Ascending aorta (tissue), 2 donors: ENCODE measurements at places on chromosomes 3 and 15.

DNA sequence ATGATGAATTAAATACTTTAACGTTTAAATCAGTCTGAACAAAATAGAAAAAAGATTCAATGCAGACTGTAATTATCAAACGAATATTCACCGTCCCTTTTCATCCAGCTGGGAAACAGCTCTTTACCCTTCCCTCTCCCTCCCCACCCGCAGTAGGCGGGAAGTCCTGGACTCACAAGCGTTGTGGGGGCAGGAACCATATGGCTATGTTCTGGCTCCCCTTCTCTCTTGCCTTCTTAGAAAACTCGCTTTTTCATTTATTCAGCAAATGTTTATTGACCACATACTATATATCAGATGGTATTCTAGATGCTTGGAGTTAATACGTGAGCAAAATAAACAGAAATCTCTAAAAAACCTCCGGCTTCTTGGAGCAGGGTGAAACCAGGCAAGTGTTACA lies 715 bp upstream of the SCAPER start:
- no peak for DNase-seq

GRCh38 chr3:141063831-141064230 lies 12.7 kb downstream of the SPSB4 start:
- no peak for DNase-seq

GRCh38 chr3:87333393-87333892 lies 57.1 kb upstream of the POU1F1 start:
- no peak for DNase-seq

GRCh38 chr3:4750306-4750968 lies 228.8 kb upstream of the BHLHE40 start:
- DNase-seq = no peak

DNA sequence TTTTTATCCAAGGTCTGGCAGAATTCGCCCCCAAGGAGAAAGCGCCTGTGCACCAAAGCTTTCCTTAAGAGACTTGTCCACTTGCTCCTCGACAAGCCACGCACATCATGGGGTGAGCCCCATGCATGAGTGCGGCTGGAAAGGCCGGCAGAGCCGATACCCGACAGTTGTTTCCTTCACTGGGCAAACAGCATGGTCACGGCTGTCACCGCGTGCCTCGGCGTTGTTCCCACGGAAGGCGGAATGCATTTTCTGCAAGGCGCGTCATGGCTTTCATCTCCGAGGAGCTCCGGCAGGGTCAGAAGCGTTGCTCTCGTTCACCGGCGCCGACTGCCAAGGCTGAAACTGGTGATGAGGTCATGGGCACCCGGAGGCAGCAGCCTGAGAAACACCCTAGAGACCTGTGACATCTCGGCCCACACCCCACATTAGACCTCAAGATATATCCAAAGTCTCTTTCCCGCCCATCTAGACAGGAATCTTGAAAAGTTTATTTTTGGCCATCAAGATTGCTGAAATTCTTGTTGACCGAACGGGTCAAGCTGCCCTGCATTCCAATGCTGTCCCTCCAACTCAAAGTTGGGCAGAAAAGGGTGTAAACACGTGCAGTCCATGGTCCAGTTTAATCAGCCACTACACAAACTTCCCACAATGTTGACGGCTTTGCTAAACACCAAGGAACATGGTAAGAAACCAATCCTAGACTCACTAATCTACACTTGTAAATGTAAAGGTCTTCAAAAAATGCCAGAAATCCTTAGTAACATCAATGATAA lies 604 bp upstream of the TJP1 start:
- peak; percentile 45 for DNase-seq

DNA sequence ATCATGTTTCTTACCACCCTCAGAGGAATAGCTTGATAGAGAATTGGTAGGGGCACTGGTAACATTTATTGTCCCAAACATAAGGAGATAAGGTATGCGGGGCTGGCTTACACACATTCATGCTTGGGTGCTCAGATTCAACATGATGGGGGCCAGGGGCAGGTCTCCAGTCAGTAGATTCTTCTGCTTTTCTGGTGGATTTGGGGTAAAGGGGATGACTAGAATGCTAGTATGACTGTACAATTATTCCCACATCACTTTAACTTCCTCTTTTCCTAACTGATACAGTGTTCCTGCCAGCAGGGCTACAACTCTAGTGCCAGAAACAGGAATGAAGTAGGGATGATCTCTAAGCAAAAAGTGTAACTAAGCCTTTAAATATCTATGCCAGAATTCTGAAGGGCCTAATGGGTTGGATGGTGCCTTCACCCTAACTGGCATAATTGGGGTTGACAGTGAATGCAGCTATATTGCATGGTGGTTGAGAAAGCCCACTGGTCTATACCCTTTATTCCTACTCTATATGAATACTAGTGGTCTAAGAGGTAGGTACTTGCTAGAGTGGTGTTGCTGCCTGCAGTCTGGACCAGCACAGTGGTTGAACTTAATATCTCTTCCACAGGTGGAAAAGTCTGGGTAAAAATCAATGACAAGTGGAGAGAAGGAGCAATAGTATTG lies 117.4 kb downstream of the IL12A start:
- no peak for DNase-seq

- DNase-seq = no peak
Measured at GRCh38 chr3:42839616-42840015, 30.4 kb downstream of the ACKR2 start.

GRCh38 chr3:191158815-191159214 lies 40.2 kb upstream of the OSTN start:
- no peak for DNase-seq

- no peak for DNase-seq
Measured at GRCh38 chr15:58587486-58587885, 155.7 kb downstream of the LIPC start.

DNA sequence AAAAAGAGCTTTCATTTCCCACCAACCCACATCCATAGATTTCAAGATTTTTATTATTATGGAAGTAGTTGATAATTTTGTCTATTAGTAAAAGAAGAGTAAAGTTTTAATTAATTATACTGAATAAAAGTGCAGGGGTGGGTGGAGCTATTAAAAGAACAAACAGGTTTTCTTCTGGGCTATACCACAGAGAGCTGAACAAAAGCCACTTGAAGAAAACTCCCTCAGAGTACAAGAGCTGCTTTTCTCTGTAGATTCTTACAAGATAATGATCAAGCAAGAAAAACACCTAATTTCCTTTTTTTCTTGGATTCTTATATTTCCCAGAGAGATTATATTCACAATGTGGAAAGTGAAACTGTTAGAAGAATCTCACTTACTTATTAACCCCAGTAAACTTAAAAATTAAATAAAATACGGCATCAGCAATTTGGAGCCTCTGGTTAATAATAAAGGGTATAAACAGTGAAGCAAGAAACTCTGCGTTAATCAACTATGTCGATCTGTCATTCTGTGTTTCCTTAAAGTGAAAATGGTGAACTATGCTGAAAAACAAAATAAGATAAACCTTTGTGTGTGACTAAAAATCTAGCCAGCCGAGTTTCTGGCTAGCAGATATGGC lies 84.9 kb downstream of the THBS1 start:
- no peak for DNase-seq

DNA sequence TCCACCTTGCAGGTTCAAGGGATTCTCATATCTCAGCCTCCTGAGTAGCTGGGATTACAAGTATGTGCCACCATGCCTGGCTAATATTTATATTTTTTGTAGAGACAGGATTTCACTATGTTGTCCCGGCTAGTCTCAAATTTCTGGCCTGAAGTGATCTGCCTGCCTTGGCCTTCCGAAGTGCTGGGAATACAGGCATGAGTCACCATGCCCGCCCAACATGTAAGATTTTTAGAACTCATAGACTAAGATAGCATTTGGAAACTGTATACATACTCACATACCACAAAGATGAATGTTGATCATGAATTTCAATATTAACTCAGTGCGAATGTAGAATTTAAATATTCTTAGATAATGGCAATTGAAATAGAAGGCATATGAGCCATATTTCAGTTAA lies 718.9 kb downstream of the NLGN1 start:
- DNase-seq = no peak

GRCh38 chr3:11300970-11301369 lies 28.8 kb downstream of the ATG7 start:
- DNase-seq = no peak

DNA sequence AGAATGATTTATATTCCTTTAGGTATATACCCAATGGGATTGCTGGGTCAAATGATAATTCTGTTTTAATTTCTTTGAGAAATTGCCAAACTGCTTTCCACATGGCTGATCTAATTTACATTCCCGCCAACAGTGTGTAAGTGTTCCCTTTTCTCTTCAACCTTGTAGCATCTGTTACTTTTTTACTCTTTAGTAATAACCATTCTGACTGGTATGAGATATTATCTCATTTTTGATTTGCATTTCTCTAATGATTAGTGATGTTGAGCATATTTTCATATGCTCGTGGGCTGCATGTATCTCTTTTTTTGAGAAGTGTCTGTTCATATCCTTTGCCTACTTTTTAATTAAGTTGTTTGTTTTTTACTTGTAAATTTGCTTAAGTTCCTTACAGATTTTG lies 1264.2 kb downstream of the OTOL1 start:
- DNase-seq = no peak

DNA sequence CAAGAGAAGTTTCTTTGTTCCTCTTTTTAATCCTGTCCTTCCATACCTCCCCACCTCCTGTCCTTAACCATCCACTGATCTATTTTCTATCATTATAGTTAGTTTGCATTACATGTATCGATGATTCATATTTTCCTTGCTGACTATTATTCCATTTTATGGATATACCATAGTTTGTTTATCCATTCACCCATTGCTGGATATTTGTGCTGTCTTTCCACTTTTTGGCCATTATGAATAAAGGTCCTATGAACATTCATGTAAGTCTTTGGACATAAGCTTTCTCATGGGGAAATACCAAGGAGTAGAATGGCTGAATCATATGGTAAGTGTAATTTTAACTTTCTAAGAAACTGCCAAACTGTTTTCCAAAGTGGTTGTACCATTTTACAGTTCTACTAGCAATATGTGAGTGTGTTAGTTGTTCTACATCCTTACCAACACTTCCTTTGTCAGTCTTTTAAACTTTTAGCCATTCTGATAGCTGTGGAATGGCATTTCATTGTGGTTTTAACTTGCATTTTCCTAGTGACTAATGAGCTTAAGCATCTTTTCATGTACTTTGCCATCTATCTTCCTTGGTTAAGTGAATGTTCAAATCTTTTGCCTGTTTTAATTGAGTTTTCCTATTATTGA lies 11.7 kb downstream of the ATP6V1A start:
- no peak for DNase-seq

DNA sequence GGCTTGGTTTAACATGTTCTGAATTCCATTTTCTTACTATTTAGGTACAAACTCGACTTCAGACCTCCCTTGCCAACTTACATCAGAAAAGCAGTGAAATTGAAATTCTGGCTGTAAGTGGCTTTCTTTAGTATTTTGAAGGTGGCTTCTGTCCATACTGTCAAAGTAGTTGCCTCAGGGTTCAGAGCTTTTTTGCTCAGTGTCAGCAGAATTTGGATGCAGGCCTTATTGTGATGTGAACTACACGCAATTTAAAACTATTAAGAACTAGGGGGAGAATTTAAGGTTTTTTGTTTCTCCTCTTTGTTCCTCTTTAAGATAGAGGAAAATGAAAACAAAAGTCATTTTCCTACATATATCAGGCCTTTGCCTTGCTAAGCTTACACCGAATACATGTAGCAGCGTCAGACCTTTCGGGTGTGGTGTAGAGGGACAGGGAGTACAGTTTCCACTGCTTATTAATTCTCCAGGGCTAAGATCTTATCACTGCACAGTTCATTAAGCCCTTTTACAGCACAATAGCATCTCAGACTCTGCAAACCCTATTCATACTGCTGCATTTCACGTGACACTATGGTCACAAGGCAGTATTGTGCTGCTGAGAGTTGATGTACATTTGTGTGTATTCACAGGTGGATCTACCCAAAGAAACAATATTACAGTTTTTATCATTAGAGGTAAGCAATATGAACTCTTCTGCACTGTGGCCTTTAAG lies 6.7 kb downstream of the SRP14 start:
- no peak for DNase-seq

DNA sequence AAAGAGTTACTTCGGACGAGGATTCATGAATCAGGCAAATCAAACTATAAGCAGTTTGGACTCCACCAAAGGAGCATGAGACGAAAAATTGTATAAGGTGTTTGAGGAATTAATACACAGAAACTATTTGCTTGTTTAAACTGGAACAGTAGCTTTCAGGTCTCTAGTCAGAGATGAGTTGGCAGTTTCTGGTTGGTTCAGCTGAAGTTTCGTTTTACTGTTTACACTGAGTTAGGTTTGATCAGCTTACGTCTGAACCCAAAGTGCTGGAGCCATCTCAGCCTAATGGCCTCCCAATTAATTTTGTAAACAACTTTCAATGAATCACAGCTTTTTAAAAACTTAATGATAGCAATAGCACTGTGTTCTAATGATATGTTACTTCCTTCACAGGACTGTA lies 703.7 kb downstream of the NLGN1 start:
- DNase-seq = no peak

GRCh38 chr3:39639344-39640236 lies 169.8 kb upstream of the MYRIP start:
- no peak for DNase-seq

GRCh38 chr3:187186801-187187421 lies 10.4 kb upstream of the RTP1 start:
- peak; percentile 56 for DNase-seq

DNA sequence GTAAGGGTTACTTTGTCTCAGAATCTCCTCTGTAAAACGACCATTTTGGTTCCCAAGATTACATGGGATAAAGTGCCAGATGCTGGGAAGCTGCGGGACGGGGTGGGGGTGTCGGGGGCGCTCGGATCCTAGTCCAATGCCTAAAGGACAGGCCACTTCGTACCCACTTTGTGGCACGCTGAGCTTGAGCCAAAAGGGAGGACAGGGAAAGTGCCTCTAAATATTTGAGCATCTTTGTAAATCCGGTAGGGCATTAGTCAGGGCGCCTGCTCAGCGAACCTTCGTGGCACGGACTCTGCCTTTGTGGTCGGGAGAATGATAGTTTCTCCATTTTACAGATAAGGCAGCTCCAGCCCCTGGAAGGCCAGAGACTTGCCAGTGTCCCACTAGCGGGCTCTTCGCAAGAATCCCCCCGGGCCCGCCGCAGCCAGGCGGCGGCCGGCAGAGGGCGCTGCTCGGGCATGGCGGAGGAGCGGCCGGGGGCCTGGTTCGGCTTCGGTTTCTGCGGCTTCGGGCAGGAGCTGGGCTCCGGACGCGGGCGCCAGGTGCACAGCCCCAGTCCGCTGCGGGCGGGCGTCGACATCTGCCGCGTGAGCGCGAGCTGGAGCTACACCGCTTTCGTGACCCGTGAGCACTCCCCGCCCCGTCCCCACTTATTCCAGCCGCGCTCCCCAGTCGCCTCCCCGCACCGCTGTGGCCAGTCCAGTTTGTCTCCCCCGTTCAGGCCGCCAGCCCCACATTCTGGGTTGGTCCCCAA lies 1.8 kb downstream of the RCCD1 start:
- DNase-seq = peak; percentile 88

- no peak for DNase-seq
Measured at GRCh38 chr3:16918683-16919025, 33.9 kb downstream of the PLCL2 start.
